ENCODE measurements at places on chromosomes 13 and 19.

DNA sequence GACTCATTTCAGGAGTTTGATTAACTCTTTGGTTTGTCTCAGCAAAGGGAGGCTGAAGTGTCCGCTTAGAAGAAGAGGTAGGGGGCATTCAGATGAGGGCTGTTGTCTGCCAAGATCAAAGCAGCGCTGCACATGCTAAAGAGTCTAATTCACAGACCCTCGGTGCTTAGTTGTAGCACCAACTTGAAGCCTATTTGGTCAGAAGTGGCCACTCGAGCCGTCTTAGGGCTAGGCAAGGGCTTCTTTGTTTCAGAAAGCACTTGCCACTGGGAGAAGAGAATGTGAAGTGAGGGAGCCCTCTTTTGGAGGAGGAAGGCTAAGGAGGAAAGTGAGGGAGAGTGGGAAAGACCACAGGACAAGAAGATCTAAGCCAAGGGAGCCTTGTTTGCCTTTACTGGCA lies 313.4 kb upstream of the TMTC4 start:
- no peak for DNase-seq

- peak; percentile 36 for DNase-seq
Measured at GRCh38 chr19:11203194-11204075, 6.1 kb upstream of the KANK2 start.

DNA sequence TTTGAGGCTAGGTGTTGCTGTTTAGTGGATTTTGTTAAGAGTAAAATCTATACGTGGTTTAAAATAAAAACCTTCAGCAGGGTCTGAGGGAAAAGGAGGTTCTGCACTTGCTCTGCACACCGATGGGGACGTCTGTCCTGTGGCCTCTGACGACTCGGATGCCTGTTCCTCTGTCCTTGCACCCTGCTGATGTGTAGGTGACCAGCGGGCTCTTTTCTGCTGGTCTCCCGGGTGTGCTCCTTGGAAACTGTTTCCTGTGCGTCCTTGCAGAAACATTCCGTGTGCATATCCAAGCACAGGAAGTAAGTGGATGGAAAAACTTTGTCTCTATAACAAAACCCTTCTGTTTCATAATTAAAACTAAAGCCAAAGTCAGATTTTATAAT lies 3.8 kb downstream of the ATP4B start:
- DNase-seq, result no peak

GRCh38 chr19:4376991-4377781 lies 23.2 kb downstream of the SH3GL1 start:
- DNase-seq, result no peak

DNA sequence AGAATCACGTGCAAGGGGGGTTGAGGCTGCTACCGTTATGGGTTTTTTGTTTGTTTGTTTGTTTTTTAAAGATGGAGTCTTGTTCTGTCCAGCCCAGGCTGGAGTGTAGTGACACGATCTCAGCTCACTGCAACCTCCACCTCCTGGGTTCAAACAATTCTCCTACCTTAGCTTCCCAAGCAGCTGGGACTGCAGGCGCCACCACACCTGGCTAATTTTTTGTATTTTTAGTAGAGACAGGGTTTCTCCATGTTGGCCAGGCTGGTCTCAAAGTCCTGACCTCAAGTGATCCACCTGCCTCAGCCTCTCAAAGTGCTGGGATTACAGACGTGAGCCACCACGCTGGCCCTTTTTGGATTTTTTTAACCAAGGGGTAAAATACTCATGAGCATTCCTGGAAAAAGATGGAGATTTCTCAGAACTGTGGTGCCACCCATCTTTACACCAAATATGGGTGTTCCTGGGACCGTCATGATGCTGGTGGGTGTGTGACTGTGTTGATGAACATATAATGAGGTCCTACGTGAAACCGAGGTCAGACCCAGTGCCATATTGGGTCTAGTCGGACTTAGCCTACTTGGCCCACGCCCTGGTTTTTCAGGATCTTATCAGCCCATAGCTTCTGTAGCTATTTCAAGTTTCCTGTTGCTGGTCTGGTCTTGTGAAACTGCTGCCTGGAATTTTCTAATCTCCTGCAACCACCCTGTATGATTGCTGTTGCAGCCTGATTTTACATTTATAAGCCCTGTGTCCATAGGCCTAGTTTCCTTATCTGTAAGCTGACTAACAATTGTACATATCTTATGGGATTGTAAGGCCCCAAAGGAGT lies 6.2 kb downstream of the PPP1R15A start:
- DNase-seq, result peak; percentile 37

- no peak for DNase-seq
Measured at GRCh38 chr13:34001389-34001788, 183.4 kb downstream of the RFC3 start.

DNA sequence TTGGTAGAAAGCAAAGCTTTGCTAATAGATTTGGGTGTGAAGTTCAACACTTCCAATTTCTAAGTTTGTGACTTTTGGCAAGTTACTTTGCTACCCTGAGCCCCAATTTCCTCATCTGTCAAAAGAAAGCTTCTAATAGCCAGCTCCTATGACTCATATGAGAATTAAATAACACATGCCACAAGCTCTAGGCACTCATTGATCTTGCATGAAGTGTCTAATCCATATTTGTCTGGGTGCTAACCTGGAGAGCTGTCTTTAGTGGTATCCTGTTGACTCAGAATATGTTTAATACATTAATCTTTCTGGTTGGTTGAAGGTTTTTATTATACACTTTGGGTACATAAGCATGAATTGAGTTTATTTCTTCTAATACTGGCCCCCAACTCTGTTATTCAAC lies 188.8 kb downstream of the POSTN start:
- no peak for DNase-seq

Measured in activated CD4-positive, alpha-beta T cell treated with anti-CD3 and anti-CD28 coated beads, Interleukin-2, amount 10 ng/mL, durations not matched to agents 7 days and 5 days (primary cell).